ENCODE measurements at places on chromosomes 6 and 20.
A peak's percentile ranks its signal among the peaks of the same experiment; 100 is the strongest.

- DNase-seq, result no peak
These were observed 55.9 kb downstream of the COL11A2 start for GRCh38 chr6:33136310-33136900.

DNA sequence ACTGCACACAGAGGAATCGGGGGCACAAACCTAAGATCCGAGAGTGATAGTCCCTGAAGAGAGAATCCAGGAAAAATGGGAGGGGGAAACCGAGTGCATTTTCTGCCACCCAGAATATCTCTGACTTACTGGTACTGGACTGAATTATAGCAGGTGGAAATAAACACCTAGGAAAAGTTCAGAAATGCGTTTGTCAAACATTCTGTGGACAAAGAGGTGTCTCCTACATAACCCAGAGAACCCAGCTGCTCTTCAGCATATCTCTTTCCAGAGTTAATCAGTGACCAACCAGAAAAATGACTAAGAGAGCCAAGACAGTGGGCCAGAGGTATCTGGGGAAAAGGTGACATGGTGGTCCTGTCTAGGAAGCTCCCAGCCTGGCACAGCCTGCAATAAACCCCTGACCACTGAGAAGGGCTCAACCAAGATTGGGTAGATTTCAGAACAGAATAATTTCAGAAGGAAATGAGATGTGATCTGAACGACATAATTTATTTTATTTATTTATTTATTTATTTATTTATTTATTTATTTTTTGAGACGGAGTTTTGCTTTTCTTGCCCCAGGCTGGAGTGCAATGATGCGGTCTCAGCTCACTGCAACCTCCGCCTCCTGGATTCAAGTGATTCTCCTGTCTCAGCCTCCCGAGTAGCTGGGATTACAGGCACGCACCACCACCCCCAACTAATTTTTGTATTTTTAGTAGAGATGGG, 6.0 kb upstream of the VNN1 start:
- DNase-seq, result no peak

DNA sequence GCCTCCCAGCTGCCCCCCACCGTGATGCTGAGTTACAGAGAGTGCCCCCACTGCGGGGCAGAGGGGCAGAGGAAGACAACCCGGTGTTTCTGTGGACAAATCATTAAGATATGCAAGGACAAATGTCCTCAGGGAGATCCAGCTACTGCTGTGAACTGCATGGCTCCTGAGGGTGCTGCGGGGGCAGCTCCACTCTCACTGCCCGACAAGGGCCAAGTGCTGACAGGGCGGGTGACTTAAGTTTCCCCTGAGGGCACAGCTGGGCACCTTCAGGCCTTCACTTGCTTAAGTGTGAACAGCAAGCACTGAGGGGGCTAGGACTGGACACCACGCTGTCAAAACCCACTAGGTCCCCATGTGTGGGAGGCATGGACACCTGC, 26.2 kb upstream of the TCFL5 start:
- no peak for DNase-seq

- DNase-seq, result peak; percentile 96
These were observed 48.9 kb downstream of the DUSP22 start for GRCh38 chr6:340991-341827.

DNA sequence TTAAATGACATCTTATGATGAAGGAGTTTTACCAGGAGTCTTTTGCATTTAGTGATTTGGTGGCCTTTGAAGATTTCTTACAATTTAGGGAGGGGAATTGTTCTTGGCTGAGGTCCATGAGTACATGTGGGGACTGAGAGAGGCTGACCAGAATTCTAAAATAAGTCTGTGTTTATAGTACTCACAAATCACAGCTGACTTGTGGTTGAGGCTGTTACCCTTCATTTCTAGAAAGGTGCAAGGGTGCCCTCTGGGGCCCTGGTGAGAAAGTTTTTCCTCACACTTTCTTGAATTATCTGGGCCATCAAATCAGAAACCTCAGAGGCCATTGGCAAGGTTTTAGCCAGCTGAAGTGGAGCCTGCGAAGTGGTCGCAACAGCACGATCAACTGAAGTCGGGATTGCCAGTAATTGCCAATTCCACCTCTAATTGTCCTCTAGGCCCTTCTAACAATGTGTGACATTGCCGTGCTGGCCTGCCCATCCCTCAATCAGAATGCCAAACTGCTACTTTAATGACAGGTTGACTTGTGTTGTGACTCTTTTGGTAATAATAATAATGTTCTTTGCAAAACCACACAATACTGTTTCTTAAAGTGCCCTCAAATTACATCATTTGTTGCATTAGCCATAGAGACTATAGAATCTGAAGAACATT, 221.6 kb downstream of the OGFRL1 start:
- DNase-seq, result peak; percentile 27

- DNase-seq, result no peak
These were observed 182.6 kb downstream of the NFATC2 start for GRCh38 chr20:51359947-51360346.

Data from inflammatory macrophage treated with lipopolysaccharide for 4 hours (primary cell).